ENCODE measurements at places on chromosomes 2 and 18.

DNA sequence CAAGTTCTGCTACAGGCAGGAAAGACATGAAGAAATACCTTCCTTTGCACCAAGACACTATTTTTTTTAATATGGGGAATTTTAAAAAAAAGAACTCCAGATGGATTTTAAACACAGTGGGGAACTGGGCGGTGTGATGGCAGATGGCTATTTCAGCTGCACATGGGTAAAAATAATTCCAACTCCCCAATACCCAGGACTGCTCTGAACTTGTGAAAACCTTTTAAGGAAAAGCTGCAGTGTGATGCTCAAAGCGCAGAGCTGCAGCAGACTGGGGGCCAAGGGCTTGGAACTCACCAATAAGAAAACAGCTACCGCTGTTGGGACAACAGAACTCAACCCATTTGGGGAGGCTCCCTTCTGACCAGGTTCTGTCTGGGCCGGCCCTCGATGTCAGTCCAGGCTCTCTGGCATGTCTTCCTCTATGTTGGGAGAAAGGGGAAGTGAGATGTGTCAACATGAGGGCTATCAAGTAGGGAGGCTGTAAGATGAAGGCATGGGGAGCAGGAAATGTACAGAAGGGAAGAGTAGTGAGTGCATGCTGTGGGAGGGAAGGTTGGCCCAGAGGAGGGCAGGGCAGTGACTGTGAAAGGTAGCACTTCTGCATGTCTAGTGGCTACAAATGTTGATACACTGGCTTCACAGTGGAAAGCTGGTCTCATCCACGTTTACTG is 64.0 kb upstream of the SLC14A2 start:
- no peak for DNase-seq

DNA sequence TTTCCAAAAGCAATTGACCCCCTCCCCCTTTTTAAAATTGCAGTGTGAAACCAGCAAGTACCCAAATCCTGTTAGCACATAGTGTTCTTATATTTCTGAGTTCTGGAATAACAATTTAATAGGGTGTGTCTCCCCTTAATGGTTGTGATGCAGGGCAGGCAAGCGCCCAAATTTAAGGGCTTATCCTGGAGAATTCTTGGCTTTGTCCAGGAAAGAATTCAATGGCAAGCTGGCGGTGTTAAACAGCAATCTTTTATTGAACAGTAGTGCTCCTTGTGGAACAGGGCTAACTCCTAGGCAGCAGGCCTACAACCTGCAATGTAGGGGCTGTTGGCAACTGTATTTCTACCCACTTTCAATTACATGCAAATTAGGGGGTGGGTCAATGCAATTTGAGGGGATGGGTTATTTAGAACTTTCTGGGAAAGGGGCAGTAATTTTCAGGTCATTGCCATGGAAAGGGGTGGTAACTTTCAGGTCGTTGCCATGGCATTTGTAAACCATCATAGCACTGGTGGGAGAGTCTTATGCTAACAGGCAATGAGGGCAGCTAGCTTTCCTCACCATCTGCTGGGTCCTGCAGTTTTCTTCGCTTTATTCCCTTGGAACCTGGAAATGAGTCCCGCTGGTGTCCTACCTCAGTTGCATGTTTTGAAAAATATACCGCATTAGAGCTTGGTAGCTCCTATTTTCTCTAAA is 149.0 kb upstream of the KCTD1 start:
- DNase-seq, result no peak

GRCh38 chr2:191572319-191572718 is 105.6 kb upstream of the NABP1 start:
- no peak for DNase-seq

DNA sequence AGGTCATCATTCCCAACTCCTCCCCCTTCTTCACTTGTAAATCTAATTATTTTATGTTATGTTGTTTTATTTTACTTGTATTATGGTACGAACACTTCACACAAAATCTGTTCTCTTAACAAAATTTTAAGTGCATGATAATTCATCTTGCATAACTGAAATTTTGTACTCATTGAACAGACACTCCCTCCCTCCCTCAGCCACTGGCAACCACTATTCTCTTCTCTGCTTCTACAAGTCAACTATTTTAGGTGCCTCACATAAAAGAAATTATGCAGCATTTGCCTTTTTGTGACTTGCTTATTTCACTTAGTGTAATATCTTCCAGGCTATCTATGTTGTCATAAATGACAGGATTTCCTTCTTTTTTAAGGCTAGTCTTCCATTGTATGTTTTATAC is 30.4 kb upstream of the OSBPL6 start:
- no peak for DNase-seq

GRCh38 chr2:39119732-39120520 is 925 bp downstream of the SOS1 start:
- DNase-seq, result peak; percentile 49

DNA sequence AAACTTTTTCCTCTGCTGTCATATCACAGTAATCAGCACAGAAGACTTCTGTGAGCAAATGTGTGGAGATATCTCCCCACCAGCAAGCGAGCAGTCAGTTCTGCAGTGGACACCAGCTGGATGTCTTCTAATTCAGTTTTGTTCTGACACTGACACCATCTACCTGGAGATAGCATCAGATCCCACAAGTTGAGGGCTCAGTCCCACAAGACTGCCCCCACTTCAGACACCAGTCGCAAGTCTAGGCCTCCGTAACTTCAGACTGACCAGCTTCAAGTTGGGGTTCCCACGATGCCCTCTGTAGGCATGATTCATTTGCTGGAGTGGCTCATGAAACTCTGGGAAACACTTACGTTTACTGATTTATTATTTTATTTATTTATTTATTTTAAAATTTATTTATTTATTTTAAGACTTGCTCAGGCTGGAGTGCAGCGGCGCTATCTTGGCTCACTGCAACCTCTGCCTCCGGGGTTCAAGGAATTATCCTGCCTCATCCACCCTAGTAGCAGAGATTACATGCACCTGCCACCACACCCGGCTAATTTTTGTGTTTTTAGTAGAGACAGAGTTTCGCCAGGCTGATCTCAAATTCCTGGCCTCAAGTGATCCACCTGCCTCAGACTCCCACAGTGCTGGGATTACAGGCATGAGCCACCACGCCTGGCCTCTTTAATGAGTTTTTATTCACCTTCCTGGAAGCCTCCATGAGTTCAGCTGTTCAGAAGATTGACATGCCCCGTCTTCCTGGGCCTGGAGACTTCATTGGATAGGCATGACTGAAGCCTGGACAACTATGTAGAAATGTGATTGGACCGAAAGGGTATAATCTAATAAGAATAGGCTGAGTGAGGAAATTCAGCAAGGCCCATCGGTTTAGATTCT is 55.7 kb downstream of the PAPOLG start:
- no peak for DNase-seq

- DNase-seq, result peak; percentile 68
Observed at GRCh38 chr2:200435379-200435778, 74.5 kb downstream of the KCTD18 start.

DNA sequence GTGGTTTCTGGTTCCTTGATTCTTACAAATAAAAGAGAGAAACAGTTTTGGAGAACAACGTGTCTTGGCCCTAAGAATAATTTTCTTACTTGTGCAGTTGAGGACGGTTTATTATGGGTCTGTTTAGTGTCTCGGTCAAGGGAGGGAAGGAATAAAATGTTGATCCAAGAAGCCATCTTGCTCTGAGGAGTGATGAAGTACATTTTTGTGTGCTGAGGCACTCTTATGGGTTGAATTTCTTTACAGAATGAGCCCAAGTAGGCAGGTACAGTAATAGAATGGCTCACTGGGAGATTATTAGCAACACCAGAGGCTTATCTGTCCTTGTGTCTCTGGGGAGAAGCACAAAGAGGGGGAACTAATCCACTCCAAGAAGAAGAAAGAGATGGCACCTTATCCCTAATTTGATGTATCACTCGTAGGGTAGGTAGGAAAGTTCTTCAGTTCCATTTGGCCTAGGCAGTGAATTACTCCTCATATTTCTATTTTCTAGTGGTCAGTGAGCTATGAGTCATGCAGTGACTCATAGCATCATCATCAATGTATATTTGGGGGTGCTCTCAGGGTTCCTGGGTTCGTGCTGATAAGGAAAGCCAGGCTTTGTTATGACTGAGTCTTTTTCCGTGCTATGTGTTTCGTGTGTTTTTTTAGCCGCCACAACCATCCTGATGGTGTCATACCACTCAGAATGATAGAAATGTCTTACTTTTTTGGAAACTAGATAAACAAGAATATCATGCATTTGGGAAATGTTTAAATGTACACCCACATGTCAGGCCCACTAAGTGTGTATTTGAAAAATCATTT is 250.1 kb upstream of the CTAGE1 start:
- DNase-seq, result peak; percentile 92

GRCh38 chr18:58843688-58844035 is 21.0 kb upstream of the ZNF532 start:
- DNase-seq, result no peak

- DNase-seq, result no peak
Observed at GRCh38 chr2:152646264-152646663, 71.0 kb downstream of the PRPF40A start.

GRCh38 chr18:27556741-27557140 is 371.6 kb upstream of the CHST9 start:
- DNase-seq, result no peak

GRCh38 chr18:10147226-10147625 is 233.4 kb downstream of the VAPA start:
- no peak for DNase-seq

- no peak for DNase-seq
Observed at GRCh38 chr2:226869371-226869770, 33.5 kb downstream of the RHBDD1 start.

DNA sequence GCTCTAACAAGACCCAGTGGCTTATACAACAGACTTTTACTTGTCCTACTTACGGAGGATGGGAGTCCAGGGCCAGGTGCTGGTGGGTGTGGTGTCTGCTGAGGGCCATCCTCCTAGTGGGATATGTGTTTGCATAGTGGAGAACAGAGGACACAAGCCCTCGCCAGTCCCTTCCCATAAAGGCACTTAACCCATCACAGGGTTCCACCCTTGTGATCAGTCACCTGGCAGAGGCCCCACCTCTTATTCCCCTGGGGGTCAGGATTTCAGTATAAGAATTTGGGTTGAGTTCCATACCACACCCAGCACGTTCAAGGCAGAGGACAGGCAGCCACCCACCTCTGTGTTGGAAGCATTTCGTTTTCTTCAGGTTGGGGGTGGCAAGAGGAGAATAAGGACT is 259.0 kb downstream of the AGAP1 start:
- DNase-seq, result no peak

DNA sequence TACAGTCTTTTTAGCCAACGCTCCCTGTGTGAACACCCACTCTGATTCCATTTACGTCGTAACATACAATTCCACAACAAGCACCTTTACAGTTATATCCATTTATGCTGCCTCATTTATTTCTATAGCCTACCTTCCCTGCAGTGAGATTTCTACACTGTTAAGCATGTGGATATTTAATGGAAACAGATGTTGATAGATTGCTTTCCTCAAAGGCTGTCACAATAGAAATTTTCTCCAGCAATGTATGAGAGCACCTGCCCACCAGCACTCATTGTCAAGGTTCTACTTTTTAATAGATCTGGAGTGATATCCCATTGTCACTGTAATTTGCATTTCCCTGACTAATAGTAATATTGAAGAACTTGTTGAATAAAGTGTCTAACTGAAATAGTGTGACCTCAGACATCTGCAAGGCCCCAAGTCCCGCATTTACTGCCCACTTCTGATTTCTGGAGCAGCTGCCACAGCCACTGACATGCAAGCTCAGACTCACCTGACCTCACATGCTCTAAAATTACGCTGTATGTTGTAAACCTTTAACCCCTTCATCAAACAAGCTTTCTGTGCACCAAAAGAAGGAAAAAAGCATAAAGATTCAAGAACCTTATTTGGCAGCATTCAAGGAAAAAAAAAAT is 295.1 kb downstream of the CNTNAP5 start:
- DNase-seq, result no peak

DNA sequence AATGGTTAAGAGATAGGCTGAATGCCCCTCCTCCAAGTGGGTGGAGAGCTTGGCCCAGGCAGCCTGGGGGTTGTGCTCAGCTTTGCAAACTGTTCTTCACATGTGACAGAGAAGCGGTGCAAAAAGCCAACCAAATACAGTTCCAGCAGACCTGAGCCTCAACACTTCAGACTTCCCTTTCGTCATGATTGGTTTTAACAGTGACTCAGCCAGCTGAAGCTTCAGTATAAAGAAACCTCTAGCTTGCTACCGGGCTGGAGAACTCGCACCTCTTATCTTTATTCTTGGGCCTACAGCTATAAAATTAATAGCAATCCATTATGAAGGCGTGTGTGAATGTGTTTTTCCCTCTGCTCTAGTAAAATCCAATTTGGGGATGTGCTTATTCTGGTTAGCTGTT is 20.0 kb downstream of the SETBP1 start:
- DNase-seq, result peak; percentile 81

- DNase-seq, result peak; percentile 61
Observed at GRCh38 chr2:186256540-186256939, 229.5 kb upstream of the ZC3H15 start.

DNA sequence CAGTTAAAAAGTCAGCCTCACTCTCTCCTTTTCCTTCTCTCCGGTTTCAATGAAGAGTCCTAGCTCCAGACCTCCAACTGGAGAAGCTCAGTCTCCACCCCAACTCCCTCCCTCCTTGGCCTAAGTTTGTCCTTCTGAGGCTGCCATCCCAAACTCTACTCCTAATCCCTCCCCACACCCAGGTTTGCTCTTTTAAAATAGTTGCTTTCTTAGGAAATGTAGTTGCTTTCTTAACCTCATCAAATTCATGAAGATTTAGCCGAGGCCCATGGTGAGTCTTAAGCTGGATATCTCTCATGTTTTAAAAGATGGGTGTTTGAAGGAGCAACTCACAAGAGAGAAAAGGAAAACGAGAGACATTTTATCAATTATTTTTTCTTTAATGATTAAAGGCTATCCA is 937 bp upstream of the LANCL1 start:
- peak; percentile 81 for DNase-seq

GRCh38 chr2:23452372-23452771 is 67.4 kb downstream of the KLHL29 start:
- DNase-seq, result no peak

DNA sequence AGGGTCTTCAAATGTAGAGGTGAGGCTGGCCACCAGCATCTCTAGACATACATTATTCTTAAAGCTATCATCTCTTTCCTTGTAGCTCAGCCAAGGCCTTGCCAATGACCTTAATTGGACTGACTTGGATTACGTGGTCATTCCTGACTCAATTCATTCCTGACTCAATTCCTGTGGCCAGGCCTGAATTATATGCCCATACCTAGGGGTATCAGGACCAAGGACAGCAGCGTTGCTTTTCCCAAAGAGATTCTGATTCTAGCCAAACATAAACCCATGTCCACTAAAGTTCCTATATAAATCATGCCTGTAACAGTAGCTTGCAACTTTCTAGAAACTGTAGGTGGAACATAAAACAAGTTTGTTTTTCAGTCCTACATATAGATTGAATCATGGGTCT is 231.7 kb downstream of the ARL6IP6 start:
- DNase-seq, result peak; percentile 5

DNA sequence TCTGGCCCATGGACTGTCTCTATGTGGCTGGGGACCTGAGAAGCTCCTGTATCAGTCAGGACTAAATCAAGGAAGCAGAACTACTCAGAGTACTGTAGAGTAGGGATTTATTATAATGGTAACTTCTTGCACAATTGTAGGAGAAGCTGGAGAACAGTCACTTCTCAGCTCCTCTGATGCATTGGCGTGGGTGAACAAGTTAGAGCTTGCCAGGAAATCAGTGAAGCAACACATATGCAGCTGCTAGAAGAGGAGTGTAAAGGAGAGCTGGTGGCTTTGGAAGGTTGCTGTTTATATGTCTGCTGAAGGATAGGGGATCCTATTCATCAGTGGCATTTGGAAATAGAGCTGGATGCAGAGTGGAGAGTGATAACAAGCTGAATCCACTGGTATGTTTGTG is 215.5 kb upstream of the CWC22 start:
- peak; percentile 98 for DNase-seq

Measured in fibroblast of mammary gland (primary cell).